ENCODE measurements at places on chromosomes 5 and 9.

DNA sequence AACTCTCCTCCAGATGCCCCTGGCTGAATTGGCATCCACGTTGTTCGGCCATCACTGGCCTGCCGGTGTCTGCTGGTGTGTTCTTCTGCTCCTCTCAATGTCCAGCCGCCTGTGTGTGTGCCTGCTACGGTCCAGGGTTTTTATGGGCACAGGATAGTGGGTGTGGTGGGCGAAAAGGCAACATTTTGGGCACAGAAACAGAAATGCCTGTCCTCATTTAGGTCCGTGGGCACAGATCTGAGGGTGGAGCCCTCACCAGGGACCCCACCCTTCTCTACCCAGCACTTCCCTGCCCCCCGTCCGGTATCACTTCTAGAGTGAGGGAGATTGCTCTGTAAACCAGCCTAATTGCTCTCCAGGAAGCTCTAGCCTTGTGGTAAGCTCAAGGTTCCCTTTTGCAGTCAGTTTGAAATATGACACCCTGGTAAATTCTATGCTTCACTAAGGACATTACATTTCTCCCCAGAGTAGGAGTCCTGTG lies 410.1 kb downstream of the MAT2B start:
- no peak for DNase-seq

- DNase-seq: no peak
Observed at GRCh38 chr5:53425687-53426511, 54.5 kb upstream of the FST start.

GRCh38 chr5:14153071-14153864 lies 10.1 kb downstream of the TRIO start:
- no peak for DNase-seq

- no peak for DNase-seq
Observed at GRCh38 chr5:135833961-135834638, 363 bp upstream of the SLC25A48 start.

DNA sequence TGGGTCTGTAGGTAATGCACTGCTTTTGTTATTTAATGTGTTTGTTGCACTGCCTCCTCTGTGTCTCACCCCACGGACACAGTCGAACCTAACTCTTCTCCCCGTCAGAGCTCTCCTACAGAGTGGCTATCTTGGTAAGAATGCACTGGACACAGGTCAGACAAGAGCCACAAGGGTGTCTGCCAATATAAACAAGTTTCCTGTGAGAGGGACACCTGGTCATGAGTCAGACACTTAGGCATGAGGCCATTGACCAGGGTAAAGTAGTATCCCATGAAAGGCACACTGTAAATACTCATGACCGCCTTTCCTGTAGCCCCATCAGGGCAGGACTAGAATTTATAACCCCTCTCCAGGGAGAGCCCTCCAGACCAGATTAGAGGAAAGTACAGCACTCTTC lies 115.5 kb downstream of the SLC12A2 start:
- no peak for DNase-seq

DNA sequence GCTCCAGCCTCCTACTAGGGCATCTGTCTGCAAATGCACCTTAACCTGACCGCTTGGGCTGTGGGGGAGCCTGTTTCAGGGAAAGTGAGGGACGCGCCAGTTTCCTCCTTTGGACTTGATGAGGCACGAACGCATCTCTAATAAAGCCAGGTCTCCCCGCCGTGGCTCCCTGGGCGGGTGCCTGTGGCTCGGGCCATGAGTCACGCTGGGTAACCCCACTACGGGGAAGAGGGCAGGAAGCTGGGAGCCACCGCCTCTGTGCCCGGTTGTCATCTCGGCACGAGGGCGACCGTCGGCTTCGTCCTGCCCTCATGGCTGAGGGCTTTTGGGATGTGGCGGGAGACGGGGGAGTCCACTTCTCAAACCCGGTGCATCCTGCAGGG lies 12.1 kb downstream of the NOTCH1 start:
- peak; percentile 76 for DNase-seq

- DNase-seq: no peak
Observed at GRCh38 chr5:141906972-141907371, 16.7 kb upstream of the DELE1 start.

- DNase-seq: no peak
Observed at GRCh38 chr5:79493596-79494345, 20.2 kb downstream of the HOMER1 start.

DNA sequence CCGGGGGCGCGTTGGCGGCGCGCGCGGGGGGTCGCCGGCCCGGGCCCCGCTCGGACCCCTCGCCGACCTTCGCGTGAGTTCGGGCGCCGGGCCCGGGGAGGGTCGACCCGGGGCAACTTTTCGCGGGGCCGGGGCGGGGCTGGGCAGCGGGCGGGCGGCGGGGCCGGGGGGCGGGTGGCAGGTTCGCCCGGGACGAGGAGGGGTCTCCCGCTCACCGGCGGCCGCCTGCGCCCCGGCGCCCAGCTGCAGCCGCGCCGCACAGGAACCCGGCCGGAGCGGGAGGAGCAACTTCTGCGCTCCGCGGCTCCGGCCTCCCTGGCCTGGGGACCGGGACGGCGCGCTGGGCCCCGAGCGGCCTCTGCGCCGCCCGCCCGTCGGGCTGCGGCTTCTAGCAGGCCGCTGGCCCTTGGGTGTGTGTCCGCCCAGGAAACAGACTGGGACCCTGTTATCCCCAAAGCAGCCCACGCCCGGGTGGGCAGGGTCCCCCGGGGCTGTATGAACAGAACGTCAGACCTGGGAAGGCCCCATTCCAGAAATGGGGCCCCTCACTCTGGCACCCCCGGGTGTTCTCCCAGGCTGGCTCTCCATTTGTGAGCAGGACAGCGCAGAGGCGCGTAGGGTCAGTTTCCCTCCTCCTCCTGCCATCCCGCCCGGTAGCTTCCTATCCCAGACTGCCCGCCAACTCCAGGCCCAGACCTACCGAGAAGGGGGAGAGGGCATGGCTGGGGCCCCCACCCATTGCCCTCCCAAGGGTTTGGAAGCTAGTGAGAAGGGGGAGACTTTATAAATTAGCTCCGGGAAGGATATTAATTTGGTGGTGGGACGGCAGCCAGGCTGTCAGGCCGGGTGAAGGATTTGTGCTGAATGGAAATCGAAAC lies 708 bp downstream of the RXRA start:
- no peak for DNase-seq

DNA sequence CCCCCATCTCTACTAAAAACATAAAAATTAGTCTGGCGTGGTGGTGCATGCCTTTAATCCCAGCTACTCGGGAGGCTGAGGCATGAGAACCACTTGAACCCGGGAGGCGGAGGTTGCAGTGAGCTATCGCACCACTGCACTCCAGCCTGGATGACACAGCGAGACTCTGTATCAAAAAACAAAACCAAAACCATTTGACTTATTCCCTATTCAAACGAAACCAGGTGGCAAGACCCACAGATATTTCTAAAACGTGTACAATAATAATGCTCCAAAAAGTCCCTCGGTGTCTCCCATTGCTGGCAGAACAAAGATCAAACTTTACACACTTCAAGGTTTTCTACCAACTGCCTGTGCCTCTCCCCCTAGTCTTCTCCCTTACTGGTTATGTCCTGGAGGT lies 29.8 kb downstream of the HMGCR start:
- DNase-seq: no peak

DNA sequence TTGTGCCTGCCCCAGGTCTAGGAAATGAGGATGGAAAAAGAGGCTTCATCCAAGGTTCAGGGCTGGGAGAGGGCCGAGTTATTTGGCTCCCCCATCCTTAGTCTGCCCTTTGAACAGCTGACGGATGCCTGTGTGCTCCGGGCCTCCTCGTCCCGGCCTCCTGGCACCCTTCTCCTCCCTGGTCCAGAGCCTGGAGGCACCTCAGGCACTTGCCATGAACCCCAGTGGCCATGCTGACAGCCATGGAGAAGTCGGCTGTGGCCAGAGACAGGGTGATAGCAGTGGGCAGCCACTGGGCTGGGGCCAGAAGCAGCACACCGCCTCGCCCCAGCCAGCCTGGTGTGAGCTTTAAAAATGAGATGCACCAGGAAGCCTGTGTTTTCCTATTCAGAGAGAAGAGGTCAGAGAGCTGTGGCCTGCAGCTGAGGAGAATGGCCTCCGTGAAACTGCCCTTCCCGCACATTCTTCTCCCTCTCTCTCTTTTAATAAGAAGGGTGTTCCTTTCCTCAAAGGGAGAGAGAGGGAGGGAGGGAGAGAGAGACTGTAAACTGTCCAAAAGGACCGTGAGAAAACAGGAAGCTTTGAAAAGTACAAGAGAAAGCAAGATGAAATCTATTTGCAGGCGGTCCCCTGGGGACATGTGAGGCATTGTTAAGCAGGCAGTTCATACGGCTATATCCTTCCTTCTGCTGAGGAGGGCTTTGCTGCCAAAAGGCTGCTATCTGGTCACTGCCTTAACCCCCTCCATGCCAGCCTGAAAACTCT lies 55.3 kb downstream of the ZNF366 start:
- DNase-seq: no peak

- no peak for DNase-seq
Observed at GRCh38 chr9:4657426-4658159, 4.5 kb upstream of the PLPP6 start.

DNA sequence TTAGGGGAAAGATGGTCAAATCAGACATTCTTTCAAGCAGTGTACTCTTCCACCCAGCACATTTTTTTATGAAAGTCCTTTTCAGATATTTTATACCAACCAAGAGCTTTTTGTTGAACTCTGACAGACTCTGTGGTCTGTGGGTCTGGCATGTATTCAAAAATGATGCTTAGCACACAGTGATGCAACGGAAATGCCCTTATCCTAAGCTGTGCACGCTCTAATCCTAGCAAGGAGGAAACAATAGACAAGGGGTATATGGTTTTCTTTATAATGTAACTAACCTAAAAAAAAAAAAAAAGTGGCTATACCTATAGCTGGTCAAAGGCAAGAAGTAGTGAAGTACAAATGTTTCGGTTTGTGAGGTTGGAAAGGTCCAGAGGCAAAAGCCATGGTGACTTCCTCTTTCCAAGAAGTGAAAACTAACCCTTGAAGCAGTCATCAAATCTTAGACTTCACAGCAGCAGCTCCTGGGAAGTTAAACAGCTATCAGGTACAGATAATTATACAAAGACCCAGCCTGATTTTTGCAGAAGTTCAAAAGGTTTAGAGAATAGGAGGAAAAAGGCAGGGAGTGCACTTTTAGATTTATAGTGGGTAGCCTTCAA lies 82.5 kb downstream of the SEMA6A start:
- DNase-seq: no peak

GRCh38 chr9:117723986-117724625 lies 19.9 kb downstream of the TLR4 start:
- no peak for DNase-seq

- DNase-seq: no peak
Observed at GRCh38 chr9:79817438-79818004, 245.8 kb downstream of the TLE4 start.

- no peak for DNase-seq
Observed at GRCh38 chr5:90136952-90137528, 272.5 kb downstream of the CETN3 start.

- peak; percentile 7 for DNase-seq
Observed at GRCh38 chr5:178589180-178590140, 733 bp downstream of the COL23A1 start.
